ENCODE measurements at places on chromosomes 5 and 9.

DNA sequence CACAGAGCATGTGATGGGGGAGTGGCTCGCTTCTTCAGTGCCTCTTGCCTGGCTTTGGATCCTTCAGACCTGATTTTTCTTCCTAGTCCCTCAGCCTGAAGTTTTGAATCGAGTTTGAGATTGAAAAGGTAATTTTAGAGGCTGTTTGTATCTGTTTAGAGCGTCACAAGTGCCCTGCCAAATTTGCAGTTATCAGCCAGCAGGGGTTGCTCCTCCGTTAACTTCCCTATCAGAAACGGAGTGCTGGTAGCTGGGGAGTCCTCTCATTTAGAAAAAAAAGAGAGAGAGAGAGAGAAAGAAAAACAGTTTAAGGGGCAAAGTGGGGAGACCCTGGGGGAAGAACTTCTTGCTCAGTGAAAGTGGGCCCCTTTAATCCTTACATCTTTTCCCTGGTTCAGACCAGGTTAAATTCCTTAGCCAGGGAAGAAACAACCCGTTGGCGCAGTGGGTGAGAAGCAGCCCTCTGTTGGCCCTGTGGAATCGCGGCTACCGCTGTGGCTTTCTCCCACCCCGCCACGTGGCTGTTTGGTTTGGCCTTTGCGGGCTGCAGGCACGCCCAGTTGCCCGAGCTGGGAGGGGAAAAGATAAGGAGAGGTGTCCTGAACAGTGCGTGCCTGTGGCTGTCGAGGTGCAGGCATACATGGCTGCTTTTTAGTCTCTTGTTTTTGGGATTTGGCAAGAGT, 576.7 kb upstream of the ACO1 start:
- peak; percentile 63 for DNase-seq

GRCh38 chr5:2129568-2130272, 247.0 kb upstream of the IRX4 start:
- no peak for DNase-seq

GRCh38 chr9:134284273-134284672, 42.0 kb upstream of the RXRA start:
- DNase-seq = peak; percentile 57

- DNase-seq = no peak
Observed at GRCh38 chr5:158431369-158432029, 572.6 kb upstream of the CLINT1 start.

GRCh38 chr9:111120526-111120925, 82.3 kb upstream of the LPAR1 start:
- DNase-seq = no peak

DNA sequence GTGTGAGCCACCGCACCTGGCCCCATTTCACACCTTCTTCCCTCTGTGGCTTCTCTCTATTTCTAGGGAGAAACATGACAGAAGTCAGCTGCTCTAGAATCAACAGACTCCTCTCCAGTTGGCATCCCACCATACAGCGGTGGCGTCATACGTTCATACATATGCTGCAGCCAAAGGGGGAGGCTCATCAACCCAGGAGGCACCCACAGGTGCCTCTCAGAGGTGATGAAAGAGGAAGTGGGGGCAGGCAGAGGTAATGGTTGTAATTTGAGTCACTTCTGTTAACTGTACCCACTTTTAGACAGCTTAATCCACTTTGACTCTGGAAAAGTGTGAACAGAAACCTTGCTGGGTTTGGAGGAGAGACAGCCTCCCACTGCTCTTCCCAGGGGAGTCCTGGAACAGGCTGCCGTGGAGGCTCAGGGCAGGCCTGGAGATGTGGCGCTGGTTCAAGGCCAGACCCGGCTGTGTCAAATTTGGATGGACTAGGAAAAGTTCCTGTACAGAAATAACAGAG, 47.3 kb upstream of the SUB1 start:
- DNase-seq = no peak

DNA sequence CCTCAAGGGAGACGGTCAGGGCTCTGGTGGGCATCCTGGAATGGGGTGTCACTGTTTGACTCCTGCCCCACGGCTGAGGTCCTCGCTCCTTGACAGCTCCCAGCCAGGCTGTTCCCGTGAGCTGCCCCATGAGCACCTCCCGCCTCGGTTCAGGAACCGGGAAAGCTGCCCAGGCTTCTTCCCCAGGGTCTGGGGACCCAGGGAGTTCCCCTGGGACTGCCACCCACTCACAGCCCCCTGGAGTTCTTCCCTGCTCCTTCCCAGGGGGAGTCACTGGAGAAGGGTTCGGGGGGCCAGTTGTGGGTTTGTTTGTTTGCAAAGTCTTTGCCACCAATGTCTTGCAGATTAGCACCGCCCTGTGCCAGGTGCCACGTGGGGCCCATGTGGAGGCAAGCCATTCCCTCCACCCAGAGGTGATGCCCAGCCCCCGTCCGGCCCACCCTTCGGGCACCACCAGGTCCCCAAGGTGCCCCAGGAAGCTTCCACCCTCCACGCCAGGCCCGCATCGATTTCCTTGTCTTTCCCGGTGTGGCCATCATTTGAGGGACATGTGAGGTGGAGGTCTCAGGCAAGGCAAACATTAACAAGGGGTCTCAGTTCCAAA, 1.3 kb downstream of the PLPP7 start:
- no peak for DNase-seq

Data from Daoy (cell line).